Mucosa of gallbladder (tissue), 1 donor: ENCODE measurements at places on chromosomes 12 and 14. TPM values are rescaled to one million over a fixed set of nuclear protein-coding genes. Genes with fewer than 3 reads are reported as not detected.

The SMOC1 gene
- total RNA-seq, result 3.1 TPM

The PRH2 gene
- total RNA-seq, result not detected

The PTPRO gene
- 1.9 TPM for total RNA-seq

The NUP107 gene
- 24.8 TPM for total RNA-seq

The CPNE6 gene
- total RNA-seq, result 2.2 TPM

The SRRM4 gene
- 0.03 TPM for total RNA-seq

The OTX2 gene
- not detected for total RNA-seq

The RNASE3 gene
- total RNA-seq, result 0.52 TPM

The TTC8 gene
- total RNA-seq, result 21.1 TPM

The GPR132 gene
- 3.7 TPM for total RNA-seq

The PRPF40B gene
- 33.4 TPM for total RNA-seq

The CBLN3 gene
- total RNA-seq, result 14.0 TPM

The RILPL2 gene
- total RNA-seq, result 6.2 TPM

The PLBD2 gene
- 39.5 TPM for total RNA-seq

The DEGS2 gene
- total RNA-seq, result 149 TPM

The TMEM253 gene
- total RNA-seq, result 4.3 TPM

The NANOG gene
- 0.43 TPM for total RNA-seq

The EFS gene
- 10.8 TPM for total RNA-seq

The OLR1 gene
- total RNA-seq, result 10.1 TPM

The ADAMTS20 gene
- not detected for total RNA-seq

The HHIPL1 gene
- 5.3 TPM for total RNA-seq

The ITGB7 gene
- total RNA-seq, result 5.8 TPM

The AVPR1A gene
- 0.98 TPM for total RNA-seq

The HCAR3 gene
- total RNA-seq, result not detected

The IL22 gene
- not detected for total RNA-seq

The LTB4R gene
- 6.5 TPM for total RNA-seq

The MGAT4C gene
- 0.60 TPM for total RNA-seq

The DAO gene
- not detected for total RNA-seq

The SPTB gene
- total RNA-seq, result 3.1 TPM

The FOXA1 gene
- total RNA-seq, result 17.3 TPM

The GLI1 gene
- total RNA-seq, result 6.2 TPM

The EIF2S3B gene
- total RNA-seq, result 2.6 TPM

The SLC6A12 gene
- total RNA-seq, result 1.2 TPM

The ARL6IP4 gene
- 169 TPM for total RNA-seq

The TRIM9 gene
- 31.2 TPM for total RNA-seq

The CDKL1 gene
- total RNA-seq, result 9.4 TPM
